Fibroblast of gingiva (primary cell): ENCODE measurements at places on chromosomes 2 and 18.

DNA sequence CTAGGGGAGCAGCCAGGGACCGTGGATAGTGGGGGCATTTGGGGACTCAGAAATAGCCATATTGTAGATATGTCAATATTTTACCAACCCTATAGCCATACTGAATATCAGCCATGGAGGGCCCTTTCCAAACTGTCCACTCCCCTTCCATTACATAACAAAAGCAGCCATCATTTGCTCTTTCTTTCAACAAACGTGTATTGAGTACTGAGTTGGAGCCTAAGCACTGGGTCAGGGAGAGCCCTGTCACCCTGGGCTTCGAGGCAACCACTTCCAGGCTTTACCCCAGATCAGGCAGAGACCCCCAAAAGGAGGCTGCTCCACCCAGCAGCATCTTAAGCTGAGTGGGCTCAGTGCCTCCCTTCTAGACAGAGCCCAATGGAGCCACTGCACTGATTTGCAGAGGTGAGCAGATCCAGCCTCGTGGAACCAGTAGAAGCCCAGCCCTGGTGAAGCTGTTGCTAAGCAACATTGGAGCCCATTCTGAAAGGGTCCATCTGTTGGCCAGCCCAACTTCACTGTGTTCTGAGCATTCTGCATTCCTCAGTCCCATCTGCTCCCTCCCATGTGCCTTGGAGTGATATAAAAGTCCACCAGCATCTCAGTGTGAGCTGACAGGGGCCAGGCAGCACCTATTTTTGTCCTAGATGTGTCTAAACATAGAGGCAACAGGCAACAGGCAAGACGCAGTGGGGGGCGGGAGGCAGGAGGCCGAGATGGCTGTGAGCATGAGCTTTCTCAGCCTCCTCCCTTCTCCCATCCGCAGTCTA lies 112.1 kb downstream of the PLB1 start:
- DNase-seq, result no peak

DNA sequence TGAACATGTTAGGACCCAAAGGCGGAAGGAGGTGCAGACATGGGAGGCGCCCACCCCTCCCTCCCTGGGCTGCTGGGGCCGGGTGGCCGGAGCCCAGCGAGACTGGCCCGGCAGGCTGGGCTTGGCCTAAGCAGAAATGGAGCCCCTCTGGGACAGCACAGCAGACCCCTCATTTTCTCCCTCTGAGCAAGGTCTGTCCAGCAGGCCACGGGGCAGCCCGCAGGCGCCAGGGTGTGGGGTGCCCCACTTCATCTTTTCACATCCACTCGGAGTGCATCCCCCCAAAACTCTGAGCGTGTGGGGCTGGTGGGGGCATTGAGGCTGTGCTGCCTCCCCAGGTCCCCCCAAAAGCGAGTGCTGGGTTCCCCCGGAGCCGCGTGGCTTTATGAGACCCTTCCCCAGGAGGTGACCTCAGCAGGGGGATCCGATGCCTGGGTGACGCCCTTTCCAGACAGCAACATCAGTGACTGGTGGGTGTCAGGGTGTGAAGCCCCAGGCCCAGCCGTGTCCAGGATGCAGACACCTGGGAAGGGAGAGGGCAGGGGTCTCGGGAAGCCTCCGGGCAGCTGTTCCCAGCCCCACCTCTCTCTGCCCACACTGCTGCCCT lies 36.7 kb upstream of the GPC1 start:
- DNase-seq, result no peak

- no peak for DNase-seq
These were observed 755 bp downstream of the NEUROD1 start for GRCh38 chr2:181679544-181679979.

- no peak for DNase-seq
These were observed 494 bp downstream of the ANKZF1 start for GRCh38 chr2:219230059-219230540.

- no peak for DNase-seq
These were observed 13.5 kb downstream of the TEX51 start for GRCh38 chr2:126912201-126912600.

DNA sequence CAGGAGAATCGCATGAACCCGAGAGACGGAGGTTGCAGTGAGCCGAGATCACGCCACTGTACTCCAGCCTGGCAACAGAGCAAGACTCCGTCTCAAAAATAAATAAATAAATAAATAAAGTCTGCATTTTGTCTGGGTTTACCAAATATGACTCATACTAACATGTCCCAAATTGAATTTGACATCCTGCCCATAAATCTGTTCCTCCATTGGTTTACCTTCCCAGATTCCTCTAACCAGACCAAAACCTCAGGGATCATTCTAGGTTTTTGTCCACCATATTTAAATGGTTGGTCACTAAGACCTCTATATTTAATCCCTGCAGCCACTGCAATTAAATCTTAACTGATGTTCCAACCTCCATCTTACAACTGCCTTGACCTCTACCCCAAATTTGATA lies 150.9 kb downstream of the ATAD2B start:
- no peak for DNase-seq

- no peak for DNase-seq
These were observed 80.7 kb downstream of the PTPN2 start for GRCh38 chr18:12803069-12803936.

GRCh38 chr2:108920-109809 lies 62.9 kb upstream of the FAM110C start:
- DNase-seq, result no peak

- DNase-seq, result no peak
These were observed 24.0 kb upstream of the MARCO start for GRCh38 chr2:118918017-118918416.

GRCh38 chr2:216341121-216341520 lies 31.2 kb downstream of the MARCHF4 start:
- no peak for DNase-seq

- DNase-seq, result no peak
These were observed 240.7 kb downstream of the KLHL29 start for GRCh38 chr2:23625726-23626125.

- DNase-seq, result no peak
These were observed 962.3 kb upstream of the NRXN1 start for GRCh38 chr2:51994123-51994763.

- peak; percentile 43 for DNase-seq
These were observed 131.5 kb downstream of the ATP9B start for GRCh38 chr18:79200546-79201268.

DNA sequence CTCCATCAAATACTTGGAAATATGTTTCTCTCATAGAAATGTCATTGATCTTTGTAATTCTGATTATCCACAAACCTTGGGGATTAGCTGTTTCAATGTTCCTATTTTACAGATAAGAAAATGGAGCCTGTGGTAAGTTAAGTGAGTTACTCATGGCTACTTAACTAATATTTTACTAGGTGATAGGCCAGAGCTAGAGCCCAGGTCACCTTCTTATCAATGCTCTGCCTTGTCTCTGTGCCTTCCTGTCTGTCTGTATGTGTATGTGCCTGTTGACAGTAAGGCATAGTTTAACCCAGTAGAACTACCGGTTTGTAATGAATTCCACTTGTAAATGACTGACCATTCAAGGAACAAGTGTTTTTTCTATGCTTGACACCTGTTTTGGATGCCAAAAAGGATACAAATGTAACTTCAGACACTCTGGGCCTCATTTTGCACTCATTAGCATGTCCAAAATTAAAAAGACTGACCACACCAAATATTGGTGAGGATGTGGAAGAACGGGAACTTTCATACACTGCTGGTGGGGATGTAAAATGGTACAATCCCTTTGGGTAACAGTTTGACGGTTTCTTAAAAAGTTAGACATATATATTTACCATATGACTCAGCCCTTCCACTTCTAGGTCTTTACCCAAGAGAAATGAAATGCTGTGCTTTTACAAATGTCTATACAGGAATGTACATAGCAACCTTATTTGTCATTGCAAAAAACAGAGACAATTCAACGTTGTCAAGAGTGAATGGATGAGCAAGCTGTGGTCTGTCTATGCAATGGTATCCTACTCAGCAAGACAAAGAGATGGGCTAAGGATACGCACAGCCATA lies 19.6 kb upstream of the IL1A start:
- DNase-seq, result peak; percentile 25

GRCh38 chr2:85706599-85707296 lies 12.6 kb downstream of the GNLY start:
- DNase-seq, result no peak

DNA sequence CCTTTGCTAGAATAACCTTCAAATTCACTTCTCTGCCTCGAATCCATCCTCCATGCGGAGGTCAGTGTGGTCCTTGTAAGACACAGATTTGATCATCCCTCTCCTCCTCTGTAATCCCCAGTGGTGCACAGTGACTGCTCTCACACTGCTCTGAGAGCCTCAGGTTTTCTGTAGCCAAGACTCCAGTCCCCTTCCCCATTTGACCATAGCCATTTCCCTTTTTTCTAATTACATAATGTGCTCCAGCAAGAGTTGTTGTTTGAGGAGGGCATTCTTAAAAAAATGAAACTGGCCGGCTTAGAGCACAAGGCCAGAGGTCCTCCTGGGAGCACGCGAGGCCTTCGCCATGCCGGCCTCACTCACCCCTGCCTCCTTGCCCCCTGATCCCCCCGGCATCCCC lies 34.7 kb upstream of the LPIN1 start:
- DNase-seq, result no peak

GRCh38 chr2:241947401-241947800 lies 77.9 kb downstream of the RTP5 start:
- no peak for DNase-seq

GRCh38 chr2:18645315-18645714 lies 55.9 kb upstream of the NT5C1B start:
- DNase-seq, result no peak

DNA sequence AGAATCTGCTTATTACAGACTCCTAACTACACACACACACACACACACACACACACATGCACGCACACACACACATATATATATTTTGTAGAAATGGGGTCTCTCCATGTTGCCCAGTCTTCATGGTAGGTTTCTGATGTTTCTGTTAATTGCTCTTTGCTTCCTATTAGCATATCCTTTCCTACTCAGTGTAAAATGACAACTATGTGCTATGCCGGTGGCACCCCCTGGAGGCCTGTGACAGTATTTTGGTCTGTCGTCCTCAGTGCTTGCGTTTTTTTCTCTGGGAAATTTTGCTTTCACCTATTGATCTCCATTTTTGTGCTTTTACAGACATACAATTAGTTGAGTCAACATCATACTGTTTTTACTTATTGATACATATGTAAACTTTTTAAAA lies 322.1 kb downstream of the LRRTM1 start:
- DNase-seq, result no peak

DNA sequence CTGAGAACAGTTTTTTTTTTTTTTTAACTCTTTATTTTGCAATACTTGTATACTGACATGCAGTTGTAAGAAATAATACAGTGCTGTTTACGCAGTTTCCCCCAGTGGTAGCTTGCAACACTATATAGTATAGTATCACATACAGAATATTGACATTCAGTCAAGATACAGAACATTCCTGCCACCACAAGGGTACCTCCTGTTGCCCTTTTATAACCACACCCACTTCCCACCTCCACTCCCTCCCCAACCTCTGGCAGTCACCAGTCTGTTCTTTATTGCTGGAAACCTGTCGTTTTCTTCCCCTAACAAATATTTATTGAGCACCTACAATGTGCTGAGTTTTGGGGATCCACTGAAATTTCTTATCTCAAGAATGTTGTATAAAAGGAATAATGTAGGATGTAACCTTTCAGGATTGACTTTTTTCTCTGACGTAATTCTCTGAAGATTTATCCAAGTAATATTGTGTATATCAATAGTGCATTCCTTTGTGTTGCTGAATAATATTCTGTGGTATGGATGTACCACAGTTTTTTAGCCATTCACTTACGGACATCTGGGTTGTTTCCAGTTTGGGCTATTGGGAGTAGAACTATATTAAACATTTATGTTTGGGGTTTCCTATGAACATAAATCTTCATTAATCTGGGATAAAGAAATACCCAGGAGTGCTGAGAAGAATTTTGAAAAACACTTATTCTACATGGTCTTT lies 51.4 kb upstream of the EML6 start:
- DNase-seq, result no peak

- DNase-seq, result no peak
These were observed 762.2 kb upstream of the GCFC2 start for GRCh38 chr2:76472946-76473345.

DNA sequence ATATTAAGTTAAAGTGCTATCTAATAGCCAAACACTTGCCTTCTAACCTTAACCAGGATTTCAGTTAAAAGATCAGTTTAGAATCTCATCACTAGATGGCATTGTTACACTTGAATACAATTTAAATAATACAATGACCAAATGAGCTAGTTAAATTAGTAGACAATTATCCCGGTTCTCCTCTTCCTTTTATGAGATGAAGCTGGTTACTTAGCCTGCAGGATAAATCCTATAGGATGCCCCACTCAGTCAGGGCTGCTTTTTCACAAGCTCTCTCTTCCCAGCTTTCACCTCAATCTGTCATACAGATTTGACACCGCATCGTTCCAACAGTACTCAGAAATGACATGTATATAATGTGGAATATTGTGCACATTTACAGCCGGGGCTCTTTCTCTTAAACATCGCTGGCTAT lies 678.8 kb downstream of the KCNJ3 start:
- DNase-seq, result peak; percentile 14

DNA sequence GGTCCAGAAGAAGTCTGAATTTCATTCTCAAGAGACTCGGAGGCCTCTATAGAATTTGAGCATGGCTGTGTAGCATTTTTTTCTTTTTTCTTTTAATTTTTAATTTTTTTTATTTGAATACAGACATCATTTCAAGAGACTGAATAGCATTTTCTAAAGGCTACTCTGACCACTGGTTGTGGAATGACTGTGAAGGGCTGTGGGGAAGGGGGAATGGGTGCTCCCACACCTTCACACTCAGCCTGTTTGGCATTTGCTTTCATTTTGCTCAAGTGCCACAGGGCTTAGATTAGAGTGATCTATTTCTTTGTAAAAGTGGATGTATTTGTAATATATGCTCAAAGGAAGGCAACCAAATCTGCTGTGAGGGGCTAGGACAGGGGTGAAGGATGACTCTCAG lies 142.0 kb upstream of the SPOPL start:
- no peak for DNase-seq

DNA sequence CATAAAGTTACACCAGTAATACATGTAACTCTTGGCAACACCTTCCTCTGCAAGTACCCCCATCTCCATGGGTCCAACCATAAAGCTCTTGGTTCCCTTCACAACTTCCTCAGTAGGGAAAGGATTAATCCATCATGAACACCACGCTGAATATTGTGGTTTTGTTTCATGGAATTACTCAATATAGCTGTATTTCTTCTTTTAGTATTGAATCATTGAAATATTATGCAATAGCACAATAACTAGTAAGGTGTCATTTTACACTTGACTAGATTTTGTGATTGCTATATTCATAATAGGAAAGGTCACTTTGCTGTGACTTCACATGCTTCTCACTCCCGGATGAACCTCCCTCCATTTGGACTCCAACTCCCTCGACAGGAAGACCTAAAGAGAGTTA lies 29.7 kb upstream of the PID1 start:
- peak; percentile 39 for DNase-seq

DNA sequence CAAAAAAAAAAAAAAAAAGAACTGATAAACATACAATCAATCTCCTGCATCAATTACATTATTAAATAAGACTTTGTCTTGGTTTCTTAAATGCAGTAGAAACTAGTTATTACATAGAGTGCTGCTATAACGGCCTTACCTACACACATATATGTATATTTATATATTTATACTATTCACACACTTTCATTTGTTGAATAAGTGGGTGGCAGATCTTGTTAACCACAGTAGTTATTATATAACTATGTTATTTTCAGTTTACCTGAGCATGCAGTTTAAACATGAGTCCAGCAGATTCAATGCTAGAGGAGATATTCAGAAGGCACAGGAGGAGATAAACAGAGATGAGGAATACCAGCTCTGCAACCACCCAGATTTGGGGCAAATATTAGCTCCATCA lies 81.5 kb upstream of the CD226 start:
- DNase-seq, result no peak

GRCh38 chr2:30684996-30685395 lies 122.2 kb downstream of the CAPN13 start:
- DNase-seq, result no peak

- DNase-seq, result no peak
These were observed 93.1 kb downstream of the MDH1 start for GRCh38 chr2:63681896-63682295.
